ENCODE measurements at places on chromosomes 16 and 17. TPM values are rescaled to one million over a fixed set of nuclear protein-coding genes. Genes with fewer than 3 reads are reported as not detected.

DNA sequence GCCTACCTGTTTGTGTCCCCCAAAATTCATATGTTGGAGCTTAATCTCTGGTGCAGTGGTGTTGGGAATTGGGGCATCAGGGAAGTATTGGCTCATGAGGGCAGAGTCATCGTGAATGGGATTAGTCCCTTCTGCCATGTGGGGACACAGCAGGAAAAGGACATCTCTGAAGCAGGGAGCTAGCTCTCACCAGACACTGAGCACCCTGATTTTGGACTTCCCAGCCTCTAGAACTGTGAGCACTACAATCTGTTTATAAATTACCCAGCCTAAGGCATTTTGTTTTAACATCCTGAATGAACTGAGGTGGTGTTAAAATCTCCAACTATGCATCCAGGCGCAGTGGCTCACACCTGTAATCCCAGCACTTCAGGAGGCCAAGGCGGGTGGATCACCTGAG, 206.0 kb downstream of the SEC14L1 start:
- no peak for DNase-seq

- peak; percentile 39 for DNase-seq
Observed at GRCh38 chr17:17151962-17152361, 54.2 kb downstream of the PLD6 start.

DNA sequence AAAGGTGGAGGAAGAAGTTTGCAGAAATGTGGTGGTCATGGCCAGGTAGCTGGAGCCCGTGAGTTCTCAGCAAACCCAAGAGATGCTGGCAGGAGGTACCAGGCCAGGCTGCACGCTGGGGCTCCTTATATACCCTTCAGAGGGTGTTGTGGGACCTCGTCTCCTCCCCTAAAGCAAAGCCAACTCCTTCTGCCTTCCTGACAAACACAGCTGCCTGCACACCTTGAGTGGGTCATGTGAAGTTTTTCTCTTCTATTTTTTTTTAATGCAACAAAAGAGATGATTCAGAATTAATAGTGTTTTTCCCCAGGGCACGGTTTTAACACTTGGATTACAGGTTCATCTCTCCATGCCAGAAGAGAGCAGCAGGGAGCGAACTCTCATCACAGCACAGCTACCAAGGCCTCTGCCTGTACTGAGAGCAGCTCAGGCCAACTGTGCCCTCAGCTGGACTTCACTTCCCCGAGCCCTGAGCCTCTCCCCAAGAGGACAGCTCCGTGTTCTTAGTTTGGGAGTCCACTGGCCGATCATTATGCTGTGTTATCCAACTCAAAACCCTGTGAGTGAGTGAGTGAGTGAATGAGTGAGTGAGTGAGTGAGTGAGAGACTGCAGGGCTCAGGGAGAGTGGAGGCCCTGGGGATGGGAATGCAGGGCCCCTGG, at the start of gene KRT15:
TSS of gene KRT15 (minus strand) at position 102 of the 661 bp plus-strand sequence. CDS start at position 39, 63 bp downstream.
- no peak for DNase-seq

The MT1E gene
- 53.9 TPM for total RNA-seq

DNA sequence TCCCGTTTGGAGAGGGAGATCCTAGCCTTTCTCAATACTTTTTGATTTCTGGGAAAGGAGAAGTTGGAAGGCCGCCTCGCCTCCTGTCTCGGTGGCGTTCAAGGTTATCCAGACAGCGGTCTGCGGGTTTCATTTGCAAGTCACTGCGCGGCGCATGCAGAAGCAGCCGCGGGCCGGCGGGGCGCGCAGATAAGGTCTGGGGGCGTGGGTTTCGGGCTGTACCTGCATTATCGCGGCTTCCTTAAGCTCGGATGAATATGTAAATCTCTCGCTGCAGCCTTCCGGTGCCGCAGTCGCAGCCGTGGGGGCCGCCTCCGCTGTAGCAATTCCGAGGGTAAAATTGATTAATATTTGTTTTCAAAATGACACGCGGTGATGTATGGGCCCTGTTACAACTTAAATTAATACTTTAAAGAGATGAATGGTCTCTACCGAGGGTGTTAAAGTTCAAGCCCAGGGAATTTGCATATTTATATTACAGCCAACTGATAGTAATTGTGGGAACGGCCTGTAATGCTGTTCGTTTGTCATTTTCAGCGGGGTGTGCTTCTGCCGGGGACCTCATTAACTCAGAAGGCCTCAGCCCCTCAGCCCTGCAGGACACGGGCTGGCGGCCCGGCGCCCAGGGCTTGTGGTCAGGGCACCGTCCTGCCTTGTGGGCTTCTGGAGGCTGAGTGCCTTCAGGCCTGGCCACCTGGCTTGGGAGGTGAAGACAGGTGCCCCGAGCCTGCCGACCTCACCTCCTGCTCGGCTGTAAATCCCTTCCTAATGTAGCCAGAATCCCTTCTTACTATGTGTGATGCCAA, 99.4 kb downstream of the CYLD start:
- DNase-seq: no peak

The RTN4RL1 gene
- total RNA-seq: not detected

The NPIPB13 gene
- total RNA-seq: 8.3 TPM

- no peak for DNase-seq
Observed at GRCh38 chr17:39186481-39187002, 10.9 kb downstream of the CACNB1 start.

GRCh38 chr17:42852351-42852750, 1.4 kb downstream of the AOC3 start:
- no peak for DNase-seq

GRCh38 chr17:76137351-76138233, 3.5 kb downstream of the FOXJ1 start:
- DNase-seq: no peak

The SLC5A11 gene
- total RNA-seq: 1.7 TPM

The ESRP2 gene
- total RNA-seq: 15.7 TPM

The PHKB gene
- 124 TPM for total RNA-seq

DNA sequence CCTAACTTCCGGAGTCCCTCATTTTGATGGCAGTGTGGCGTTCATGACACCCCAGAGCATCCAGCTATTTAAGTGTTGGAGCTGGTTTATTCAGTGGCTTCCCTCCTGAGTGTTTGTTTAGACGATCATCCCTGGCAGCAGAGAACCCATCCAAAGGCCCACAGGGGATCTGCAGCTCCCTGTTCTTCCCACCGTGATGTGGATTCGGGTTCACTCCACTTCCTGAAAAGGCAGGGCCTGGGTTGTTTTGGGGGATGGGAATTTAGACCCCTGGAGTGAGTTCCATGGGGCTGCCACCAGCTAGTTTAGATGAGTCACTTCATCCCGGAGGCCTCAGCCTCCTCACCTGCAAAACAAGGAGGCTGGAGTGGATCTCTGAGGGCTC, 2.3 kb downstream of the KSR1 start:
- no peak for DNase-seq

The CDK3 gene
- total RNA-seq: 29.7 TPM

DNA sequence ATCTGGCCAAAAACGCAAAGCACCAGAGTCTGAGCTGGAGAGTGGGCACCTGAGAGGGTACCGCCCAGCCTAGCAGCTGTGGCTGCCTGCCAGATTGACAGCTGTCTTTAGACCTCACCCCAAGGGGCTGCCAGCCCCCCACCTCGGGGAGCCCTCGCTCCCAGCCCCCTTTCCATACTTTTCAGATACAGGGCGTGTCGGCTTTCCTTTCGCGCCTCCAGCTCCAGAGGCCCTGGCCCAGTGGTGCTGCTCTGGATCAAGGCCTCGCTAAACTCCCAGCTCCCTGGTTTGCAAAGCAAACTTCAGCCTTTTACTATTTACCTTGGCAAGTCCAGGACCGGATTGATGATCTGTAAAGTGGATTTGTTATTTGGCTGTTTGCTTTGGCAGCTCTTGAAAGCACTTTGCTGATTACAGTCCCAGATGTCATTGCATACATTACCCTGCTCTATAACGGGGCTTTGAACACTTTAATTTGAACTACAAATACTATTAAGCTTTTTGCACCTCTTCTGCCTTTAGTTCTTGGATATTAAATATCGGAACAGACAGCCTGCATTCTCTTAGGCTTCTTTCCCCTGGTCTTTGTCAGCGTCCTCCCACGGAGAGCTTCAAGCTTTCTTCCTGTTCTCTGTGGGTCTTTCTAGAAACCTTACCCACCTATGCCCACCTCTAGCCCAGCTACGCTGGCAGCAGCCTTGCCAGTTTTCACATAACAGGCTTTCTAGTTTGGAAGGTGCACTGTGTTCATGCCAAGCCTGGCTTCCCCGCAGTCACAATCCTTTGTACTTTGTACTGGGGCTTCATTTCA, 63.6 kb upstream of the TBX2 start:
- no peak for DNase-seq

DNA sequence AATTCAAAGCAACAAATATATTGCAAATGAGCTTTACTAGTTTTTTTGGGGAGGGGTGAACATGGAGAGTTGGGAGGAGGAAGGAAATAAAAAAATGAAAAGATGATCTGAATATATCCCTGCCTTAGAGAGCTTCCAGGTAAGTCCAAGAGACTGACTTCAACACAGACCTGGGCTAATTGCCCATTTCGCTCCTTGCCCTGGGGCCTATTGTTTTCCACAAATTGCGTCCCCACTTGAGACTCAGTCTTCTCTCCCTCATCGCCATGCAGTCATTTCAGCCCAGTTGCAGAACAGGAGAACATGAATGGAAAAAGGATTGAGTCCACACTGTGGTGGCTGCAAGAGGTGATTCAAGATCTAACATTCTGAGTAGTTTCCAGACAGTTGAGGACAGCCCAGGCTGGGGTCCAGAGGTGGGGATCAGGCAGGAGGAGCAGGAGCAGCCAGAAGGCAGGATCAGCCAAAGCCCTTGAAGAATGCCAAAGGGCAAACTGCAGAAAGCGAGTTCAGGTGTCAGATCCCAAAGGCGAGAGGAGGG, 21.6 kb upstream of the TOB1 start:
- DNase-seq: no peak

The GDPD3 gene
- total RNA-seq: 9.1 TPM

- DNase-seq: no peak
Observed at GRCh38 chr16:89166696-89167424, 4.7 kb upstream of the CDH15 start.

DNA sequence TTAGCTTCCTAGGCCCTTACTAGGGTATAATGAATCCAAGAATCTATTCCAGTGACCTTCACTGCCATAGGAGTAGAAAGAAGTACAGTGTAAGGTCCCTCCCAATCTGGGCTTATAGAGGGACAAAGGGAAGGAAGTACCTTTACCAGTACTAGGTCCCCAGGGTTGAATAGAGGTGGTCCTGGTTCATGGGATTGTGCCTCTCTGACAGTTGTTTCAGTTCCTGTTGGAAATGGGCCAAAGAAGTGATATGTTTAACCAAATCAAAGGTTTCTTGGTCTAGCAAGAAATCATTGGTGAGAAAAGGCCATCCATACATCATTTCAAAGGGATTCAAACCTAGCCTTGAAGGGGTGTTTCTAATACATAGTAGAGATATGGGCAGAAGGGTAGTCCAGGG, 16.0 kb upstream of the ZNHIT3 start:
- DNase-seq: no peak

DNA sequence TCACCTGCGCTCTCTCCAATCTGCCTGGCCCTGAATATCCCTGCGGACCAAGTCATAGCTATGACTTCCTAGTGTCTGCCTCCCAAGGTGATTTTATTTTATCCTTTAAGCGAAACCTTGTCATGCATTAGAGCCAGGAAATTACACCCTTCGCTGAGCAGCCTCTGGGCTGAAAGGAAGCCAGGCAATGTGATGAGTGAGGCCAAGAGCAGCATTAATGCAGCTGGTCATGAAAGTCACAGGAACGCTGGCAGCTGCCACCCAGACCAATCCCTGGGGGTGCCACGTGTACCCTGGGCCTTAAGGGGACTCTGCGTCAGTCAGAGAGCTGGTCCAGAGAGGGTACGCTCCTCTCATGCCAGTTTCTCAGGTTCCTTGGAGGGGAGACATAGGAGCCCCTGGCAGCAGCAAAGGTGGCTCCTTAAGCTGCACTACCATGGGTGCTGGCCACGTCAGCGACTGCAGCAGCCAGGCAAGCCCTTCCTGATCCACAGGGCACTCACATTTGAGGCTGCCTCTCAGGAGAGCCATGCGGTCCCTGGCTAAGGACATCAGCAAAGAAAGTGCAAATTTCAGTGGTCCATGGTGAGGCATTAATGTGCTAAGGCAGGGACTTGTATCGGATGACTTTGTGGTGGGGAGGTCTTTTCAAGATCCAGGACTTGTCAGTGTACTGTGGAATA, 42.7 kb upstream of the WSCD1 start:
- DNase-seq: no peak

DNA sequence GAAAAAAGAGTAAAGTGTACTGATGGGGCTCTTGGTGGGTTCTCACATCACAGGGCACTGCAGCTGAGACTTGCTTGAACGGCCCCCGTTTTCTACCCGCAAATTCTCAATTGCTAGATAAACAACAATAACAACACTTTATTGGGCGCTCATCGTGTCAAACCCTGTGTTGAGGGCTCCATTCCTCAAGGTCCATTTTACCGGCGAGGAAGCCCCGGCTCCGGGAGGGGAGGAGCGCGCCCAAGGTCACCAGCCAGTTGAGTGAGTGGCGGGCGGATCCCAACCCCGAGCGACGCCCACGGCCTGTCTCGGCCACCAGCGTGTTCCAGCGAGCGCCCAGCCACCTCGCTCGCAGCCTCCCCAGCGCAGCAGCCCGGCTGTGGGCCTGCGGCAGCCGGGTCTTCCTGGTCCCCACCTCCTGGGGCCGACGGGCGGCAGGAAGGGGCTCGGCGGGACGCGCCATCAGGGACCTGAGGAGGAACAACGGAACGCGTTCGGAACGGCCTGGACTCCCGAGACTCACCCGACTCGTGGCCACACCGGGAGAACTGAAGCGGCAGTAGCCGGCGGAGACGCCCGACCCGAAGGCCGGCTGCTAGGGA, 373 bp downstream of the CMC2 start:
- peak; percentile 68 for DNase-seq

- DNase-seq: no peak
Observed at GRCh38 chr16:60123392-60124023, 1389.4 kb upstream of the GOT2 start.

- no peak for DNase-seq
Observed at GRCh38 chr17:39416141-39416540, 14.7 kb upstream of the FBXL20 start.

DNA sequence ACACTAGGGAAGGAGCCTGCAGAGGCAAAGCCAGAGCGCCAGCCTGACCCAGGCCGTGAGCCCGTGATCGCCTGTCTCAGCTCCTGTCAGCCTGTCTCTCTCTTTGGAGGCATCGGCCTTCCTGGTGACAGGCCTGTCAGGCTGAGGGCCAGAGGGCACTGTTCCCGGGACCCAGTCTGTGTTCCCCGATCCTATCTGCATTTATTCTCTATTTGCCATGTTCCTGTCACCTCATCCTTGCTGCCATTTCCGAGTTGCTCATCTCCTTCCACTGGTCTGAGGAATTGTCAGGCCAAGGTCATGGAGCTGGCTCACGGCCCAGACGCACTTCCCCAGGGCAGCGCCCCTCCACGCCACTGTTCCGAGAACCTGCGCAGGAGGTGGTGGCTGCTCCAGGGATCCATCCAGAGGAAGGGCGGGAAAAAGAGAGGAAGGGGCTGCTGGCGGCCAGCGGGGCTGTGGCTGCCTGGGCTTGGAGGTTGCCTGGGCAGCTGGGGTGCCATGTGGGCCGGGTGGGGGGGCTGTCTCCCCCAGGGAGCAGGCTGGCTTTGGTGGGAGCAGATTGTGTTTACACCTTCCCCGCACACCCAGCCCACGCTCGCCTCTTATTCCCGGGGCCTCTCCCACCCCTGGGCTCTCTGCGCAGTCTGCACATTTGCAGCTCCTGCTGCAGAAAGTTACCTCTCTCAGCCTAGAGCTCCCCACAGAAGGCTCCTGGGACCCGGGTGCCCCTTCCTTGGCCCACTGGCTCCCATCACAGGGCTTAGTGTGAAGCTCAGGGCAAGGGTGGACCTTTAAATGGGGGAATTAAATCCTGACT, 4.9 kb downstream of the PRCD start:
- DNase-seq: peak; percentile 51

GRCh38 chr17:2899906-2900305, 103.7 kb downstream of the RAP1GAP2 start:
- DNase-seq: no peak

The ICAM2 gene
- total RNA-seq: 12.9 TPM

The FBXW10B gene
- total RNA-seq: 0.53 TPM

GRCh38 chr17:63295839-63296590, 150.1 kb downstream of the CYB561 start:
- no peak for DNase-seq
